ENCODE measurements at places on chromosomes 12 and 14.

- no peak for DNase-seq
Observed at GRCh38 chr14:29896354-29896821, 31.3 kb downstream of the PRKD1 start.

GRCh38 chr12:55899082-55899481 is 28.6 kb downstream of the PYM1 start:
- DNase-seq: no peak

- no peak for DNase-seq
Observed at GRCh38 chr12:122848471-122849351, 13.5 kb downstream of the HIP1R start.

DNA sequence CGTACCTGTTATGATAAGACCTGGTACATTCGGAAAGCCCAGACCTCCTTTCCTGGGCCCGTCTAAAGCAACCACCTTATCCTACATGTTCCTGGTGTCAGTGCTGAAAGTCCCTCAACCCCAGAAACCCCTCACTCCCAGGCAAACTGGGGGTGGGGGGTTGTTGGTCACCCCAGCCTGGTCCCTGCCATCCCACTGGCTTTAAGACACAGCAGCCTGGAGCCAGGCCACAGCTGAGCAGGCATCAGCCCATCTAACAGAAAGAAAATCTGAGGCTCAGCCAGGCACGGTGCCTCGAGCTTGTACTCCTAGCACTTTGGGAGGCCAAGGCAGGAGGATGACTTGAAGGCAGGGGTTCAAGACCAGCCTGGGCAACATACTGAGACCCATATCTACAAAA is 4.5 kb downstream of the SELPLG start:
- no peak for DNase-seq

DNA sequence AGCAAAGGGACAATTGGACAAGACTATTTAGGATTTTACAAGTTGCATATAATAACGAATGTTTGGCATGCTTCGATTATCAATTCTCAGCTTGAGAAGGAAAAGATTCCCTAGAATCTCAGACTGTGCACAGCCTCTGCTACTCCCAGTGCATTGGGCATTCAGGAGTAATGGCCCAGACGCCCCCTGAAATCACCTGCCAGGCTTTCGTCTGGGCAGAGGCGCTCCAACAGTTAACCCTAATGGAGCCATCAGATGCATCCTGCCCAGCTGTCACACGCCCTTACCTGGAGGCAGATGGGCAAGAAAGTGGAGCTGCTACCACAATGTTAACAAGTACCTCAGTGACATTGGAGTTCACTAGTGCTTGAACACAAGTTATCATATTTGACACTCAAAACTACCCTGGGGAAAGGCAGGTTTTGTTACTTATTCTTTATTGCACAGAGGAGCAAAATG is 927 bp upstream of the LRP6 start:
- peak; percentile 13 for DNase-seq

- DNase-seq: no peak
Observed at GRCh38 chr12:27112871-27113270, 30.5 kb upstream of the C12orf71 start.

- DNase-seq: no peak
Observed at GRCh38 chr12:62736596-62736995, 198.4 kb downstream of the PPM1H start.

- no peak for DNase-seq
Observed at GRCh38 chr14:94885481-94886155, 115.7 kb upstream of the GSC start.

DNA sequence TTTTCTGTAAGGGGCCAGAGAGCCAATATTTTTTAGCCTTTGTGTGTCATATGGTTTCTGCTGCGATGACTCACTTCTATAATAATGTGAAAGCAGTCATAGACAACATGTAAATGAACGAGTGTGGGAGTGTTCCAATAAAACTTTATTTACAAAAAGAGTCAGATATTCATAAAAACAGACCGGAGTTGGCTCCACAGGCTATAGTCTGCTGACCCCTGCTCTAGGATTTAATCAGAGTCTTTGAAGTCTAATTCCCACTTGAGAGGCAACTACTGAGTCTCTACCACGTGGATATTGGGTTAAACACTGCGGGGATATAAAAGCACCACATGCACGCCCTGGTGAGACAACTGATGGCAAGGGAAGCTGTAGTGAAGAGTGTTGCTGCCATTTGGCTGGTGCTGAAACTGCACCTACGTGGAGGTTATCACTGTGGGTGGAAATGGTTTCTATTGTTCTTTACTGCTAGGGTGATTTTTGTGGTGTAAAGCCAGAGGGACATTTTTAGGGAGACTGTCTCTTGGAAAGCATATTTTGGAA is 3.6 kb upstream of the NINJ2 start:
- no peak for DNase-seq

DNA sequence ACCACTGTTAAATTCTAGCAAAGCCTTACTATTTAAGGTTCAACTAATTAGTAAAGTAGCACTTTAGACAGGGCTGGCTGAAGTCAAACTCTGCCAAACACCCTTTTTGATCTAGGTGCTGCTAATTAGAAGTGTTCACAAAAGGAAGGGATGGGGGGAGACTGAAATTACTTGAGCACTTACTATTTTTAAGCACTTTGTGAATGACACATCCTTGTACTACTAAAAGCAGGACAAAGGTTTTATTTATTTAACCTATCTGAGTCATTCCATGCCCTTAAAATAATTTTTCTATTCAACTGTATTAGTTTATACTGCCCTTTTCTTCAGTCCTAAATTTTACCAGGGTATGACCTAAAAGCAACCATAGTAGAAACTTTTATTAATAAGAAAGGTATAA is 20.1 kb downstream of the MBIP start:
- DNase-seq: no peak

GRCh38 chr12:27506645-27507189 is 17.3 kb upstream of the PPFIBP1 start:
- no peak for DNase-seq

GRCh38 chr12:66049538-66050282 is 80.8 kb downstream of the LLPH start:
- DNase-seq: no peak
